HT-29 (cell line): ENCODE measurements at places on chromosomes 1 and 21.

- DNase-seq: no peak
These were observed 38.6 kb upstream of the POFUT2 start for GRCh38 chr21:45326169-45326851.

DNA sequence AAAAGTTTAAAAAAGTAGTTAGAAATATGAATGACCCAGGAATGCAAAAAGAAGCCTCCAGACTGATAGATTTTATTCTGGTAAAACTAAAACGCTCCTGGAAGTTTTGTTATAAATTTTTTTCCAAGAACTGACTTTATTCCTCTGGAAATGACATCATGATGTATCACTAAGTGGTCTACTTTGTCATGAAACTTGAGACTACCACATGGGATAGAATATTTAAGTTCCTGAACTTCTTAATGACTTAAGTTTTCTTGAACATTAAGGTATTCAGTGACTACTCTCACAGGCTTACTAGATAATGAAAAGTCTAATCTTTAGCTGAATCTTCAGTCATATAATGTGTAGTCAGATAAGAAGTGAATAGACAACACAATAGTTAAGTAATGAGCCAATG lies 842.2 kb downstream of the USP25 start:
- DNase-seq: no peak

DNA sequence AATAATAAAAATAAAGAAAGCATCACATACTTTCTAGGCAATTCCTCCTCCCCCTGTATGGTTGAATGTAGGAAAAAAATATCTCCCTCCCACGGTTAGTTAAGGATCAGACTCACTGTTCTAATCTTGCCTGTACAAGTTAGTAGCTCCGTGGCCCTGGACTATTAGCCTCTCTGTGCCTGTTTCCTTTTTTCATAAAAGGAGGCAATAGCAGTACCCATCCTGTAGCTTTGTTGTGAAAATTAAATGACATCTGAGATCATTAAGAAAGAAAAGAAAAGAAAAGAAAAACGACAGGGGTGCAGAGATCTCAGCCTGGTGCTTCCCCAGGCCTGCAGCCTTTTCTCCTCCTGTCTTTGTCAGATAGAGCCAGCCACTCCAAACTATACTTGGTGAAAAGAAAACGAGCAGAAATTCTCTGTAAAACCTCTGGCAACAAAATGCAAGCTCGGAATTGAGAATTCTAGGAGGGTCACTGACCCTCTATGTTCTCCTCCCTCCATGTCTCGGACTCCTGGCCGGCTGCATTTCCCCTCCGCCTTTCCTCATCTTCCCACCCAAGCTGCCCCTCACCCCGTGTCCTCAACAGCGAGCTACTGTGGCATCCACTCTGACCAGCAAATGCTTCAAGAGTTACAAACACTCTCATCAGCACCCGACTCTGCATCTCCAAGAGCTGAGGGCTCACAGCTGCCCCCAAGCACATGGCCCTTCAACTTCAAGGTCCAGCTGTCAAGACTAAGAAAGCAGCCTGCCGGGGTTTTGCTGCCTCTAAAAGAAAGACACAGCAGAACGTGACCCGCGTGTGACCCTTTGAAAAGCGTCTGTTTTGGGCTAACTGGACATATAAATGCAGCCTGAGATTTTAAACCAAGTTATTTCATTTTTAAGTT lies 13.6 kb downstream of the RIPK4 start:
- DNase-seq: no peak

GRCh38 chr1:43293896-43294760 lies 6.7 kb upstream of the TIE1 start:
- peak; percentile 39 for DNase-seq

DNA sequence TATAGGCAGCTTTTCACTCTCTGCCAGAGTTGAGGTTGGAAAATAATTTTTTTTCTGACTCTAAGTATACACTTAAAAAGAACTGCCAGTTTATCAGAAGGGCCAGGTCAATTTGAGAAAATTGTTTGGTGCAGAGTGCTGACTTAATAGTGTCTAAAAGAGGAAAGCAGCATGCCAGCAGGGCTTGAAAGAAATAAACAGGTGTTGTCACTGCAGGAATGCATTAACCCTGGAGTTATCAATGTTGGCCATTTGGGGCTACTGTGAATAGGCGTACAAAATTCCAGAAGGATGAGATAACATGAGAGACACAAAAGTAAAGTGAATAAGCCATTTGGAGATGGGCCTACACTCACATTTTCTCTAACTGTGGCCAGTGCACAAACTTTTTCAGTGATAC lies 220.6 kb upstream of the PLD5 start:
- no peak for DNase-seq

GRCh38 chr1:21865943-21866706 lies 54.1 kb downstream of the LDLRAD2 start:
- DNase-seq: no peak

DNA sequence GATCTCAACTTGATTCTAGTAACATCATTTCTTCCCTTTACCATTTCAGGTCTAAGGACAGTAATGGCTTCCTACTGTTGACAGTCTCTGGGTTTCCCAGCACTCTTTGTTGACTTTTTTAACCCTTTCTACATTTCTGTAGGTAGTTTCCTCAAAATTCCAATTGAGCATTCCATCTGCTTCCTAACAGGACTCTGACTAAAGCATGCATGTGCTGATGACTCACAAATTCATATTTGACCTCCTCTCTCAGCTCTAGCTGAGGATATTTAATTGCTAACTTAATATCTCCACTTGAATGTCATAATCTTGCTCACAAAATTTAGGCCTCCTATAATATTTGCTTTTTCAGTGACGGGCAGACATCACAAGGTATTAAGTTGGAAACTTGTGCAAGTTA lies 93.3 kb upstream of the ZNHIT6 start:
- DNase-seq: no peak

- no peak for DNase-seq
These were observed 16.5 kb downstream of the ADAM30 start for GRCh38 chr1:119879510-119880434.

GRCh38 chr1:55466373-55466772 lies 251.2 kb upstream of the USP24 start:
- DNase-seq: no peak

DNA sequence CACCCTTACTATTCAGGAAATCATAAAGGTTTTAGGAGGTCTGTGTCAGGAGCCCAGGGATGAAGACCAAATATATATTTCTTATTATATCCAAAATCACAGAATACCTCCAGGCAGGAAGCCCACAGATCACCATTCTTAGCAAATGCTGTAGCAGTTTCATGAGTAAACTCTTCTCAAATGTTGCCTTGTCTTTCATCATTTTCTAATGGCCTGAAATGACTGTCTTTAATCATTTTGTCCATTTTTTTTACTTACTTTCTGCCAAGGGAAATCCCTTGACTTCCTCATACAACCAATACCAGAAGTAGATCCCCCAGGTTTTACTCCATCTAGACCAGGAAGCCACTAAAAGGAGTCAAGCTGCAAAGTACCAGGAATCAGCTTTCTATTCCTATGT lies 32.4 kb downstream of the PSMG1 start:
- no peak for DNase-seq

- no peak for DNase-seq
These were observed 43.1 kb downstream of the CD55 start for GRCh38 chr1:207364614-207365013.

- no peak for DNase-seq
These were observed 655.6 kb upstream of the NEGR1 start for GRCh38 chr1:72937905-72938304.

DNA sequence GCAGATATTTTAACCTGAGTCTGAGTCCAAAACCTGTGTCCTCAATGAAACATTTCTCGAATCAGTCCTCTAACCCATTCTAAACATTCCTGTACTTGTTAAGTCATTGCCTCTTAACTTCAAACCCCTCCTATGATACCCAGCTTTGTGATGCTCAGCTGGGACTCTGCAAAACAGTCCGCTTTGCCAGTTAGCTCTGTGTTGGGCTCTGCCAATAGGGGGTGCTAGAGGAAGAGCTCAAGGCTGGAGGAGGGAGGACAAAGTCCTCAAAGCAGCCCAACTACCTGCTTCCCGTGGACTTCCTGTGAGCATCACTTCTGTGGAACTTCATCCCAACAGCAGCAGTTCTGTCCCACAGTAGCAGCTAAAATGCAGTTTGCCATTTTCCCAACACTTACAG lies 38.1 kb upstream of the SYT14 start:
- peak; percentile 53 for DNase-seq

GRCh38 chr1:156214024-156214748 lies 1.4 kb downstream of the PMF1 start:
- peak; percentile 27 for DNase-seq

DNA sequence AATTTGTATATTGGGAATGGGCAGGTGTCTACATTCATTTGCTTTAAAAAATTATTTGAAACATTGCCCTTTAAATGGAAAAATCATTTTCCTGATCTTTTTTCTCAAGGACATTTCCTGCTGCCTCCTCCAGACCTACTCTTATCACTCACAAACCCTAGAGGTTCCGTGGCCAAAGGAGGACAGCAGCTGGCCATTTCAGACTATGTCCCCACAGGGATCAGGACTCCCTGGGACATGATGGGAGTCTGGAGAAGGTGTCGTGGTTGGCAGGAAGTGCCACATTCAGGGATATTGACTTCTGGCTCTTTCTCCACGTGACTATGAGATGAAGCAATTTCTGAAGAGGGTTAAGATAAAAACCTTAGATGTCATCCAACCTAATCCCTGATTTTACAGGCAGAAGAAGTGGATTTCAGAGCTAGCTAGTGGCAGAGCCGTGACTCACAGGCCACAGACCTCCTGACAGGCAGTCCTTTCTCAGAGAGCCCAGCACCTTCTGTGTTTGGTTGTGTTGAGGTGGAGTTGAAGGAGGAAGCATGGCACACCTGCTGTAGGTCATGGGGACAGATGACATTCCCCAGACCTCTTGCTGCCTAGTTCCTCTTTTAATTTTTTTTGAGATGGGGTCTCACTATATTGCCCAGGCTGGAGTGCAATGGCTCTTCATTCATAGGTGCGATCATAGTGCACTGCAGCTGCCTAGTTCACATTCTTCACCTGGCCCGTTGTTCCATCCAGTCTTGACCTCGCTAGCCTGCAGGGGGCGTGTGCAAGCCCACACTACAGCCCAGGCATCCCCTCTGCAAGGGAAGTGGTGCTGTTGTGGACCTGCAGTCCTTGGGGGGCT lies 25.5 kb upstream of the IL10 start:
- DNase-seq: peak; percentile 34

GRCh38 chr1:171220081-171220420 lies 28.2 kb upstream of the FMO1 start:
- DNase-seq: no peak

GRCh38 chr1:56788102-56788501 lies 31.1 kb downstream of the FYB2 start:
- DNase-seq: no peak

GRCh38 chr1:226829105-226829504 lies 41.3 kb upstream of the PSEN2 start:
- DNase-seq: no peak

- DNase-seq: peak; percentile 78
These were observed 32.5 kb upstream of the SARS1 start for GRCh38 chr1:109181085-109181806.

DNA sequence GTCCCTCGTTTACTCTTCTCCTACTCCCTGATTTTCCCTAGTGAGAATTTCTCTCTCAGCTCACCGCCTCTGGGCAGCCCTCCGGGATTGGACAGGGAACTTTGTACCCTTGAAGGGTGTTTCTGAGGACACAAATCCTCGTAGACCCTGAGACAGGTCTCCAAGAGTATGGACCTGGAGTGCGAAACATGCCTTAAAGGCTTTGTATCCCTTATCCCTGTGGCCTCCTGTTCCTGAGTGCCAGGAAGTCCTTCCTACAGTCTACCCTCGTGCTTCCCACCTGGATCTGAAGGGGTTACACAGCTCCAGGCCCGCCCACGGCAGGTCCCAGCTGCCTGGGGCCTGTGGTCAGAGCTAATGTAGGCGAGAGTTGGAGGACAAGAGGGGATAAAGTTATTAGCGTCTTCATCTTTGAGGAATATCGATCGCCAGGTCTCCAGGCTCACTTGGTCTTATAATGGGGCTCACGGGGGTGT lies 7.6 kb upstream of the PEAR1 start:
- DNase-seq: no peak

DNA sequence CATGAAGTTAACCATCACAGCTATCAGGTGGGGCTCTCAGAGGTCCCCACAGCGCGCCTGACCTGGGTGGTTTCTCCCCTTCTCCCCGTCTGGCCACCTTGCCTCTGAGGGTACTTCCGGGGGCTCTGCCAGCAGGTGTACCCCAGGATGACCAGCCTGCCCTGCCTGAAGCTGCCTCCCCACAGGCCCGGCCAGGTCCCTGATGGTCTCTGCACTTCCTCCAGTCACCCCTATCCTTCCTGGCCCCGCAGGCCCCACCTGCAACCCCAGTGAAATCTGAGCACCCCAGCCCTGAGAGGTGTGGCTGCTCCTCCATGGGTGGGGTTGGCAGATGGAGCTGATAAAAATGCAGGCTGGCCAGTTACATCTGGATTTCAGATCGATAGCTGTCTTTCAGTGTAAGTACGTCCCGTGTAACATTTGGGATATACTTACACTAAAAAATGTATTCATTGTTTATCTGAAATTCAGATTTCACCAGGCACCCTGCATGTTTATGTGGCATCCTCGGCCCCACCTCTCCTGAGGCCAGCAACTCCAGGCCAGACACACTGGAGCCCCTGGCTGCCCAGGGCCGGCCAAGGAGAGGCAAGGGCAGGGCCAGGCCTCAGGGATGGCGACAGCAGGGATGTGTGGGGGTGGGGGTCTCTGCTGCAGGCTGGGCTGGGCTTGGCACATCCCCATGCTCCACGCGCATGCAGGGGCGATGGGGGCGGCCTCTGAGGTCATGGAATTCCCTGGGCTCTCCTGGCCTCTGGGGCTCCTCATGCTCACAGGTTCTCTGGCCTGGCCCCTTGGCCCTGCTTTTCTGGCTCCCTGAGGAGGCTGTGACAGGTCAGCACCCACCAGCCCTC lies 25.1 kb downstream of the LRRC3 start:
- DNase-seq: no peak

- DNase-seq: peak; percentile 69
These were observed 595 bp downstream of the AK2 start for GRCh38 chr1:33036051-33036525.

GRCh38 chr1:186443638-186444037 lies 17.3 kb downstream of the PDC start:
- no peak for DNase-seq

DNA sequence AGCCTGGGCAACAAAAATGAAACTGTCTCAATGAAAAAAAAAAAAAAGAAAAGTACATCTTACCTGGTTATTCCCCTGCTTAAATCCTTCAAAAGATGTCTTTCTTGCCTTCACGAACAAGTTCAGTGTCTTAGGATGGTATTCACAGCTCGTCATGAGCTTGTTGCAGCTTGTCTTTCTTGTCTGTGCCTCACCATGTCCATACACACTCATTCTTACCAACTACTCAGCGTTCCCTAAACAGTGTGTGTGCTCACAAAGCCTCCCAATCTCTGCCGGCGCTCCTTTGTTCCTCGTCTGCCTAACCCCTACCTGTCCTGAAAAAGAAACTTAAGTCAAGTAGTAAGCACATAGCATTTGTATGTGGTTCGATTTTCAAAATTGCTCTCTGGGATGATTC lies 31.1 kb downstream of the UBE4B start:
- DNase-seq: no peak
